ENCODE measurements at places on chromosomes 5 and 9. TPM values are rescaled to one million over a fixed set of nuclear protein-coding genes. Genes with fewer than 3 reads are reported as not detected.

The NR6A1 gene
- 1.0 TPM for total RNA-seq

The MSX2 gene
- 0.62 TPM for total RNA-seq

The SMIM33 gene
- not detected for total RNA-seq

The C9orf152 gene
- total RNA-seq, result 2.3 TPM

The TAF11L2 gene
- total RNA-seq, result not detected

The CRHBP gene
- total RNA-seq, result not detected

The C9 gene
- not detected for total RNA-seq

The DMRT3 gene
- total RNA-seq, result not detected
